ENCODE measurements at places on chromosomes 3 and 15. TPM values are rescaled to one million over a fixed set of nuclear protein-coding genes. Genes with fewer than 3 reads are reported as not detected.

The BBX gene
- 11.6 TPM for polyA plus RNA-seq

The LMLN gene
- 1.5 TPM for polyA plus RNA-seq

The WNT7A gene
- polyA plus RNA-seq, result 1.4 TPM

The FETUB gene
- not detected for polyA plus RNA-seq

The RBM5 gene
- polyA plus RNA-seq, result 17.3 TPM

The SH2D7 gene
- not detected for polyA plus RNA-seq

The ZDHHC23 gene
- 1.9 TPM for polyA plus RNA-seq

The RPL35A gene
- polyA plus RNA-seq, result 1,779 TPM

The CCDC191 gene
- 2.5 TPM for polyA plus RNA-seq

The CILP gene
- polyA plus RNA-seq, result not detected

The STRA6 gene
- polyA plus RNA-seq, result 1.1 TPM

The CD200R1 gene
- polyA plus RNA-seq, result not detected

The TMA7 gene
- polyA plus RNA-seq, result 232 TPM

The CYP11A1 gene
- 1.1 TPM for polyA plus RNA-seq

The C3orf20 gene
- not detected for polyA plus RNA-seq

The GCNT3 gene
- polyA plus RNA-seq, result not detected

The CACNA2D3 gene
- 3.7 TPM for polyA plus RNA-seq

The SLC12A1 gene
- not detected for polyA plus RNA-seq

The HACD3 gene
- polyA plus RNA-seq, result 97.9 TPM

The AADACL2 gene
- not detected for polyA plus RNA-seq

The FBXO40 gene
- polyA plus RNA-seq, result 0.17 TPM

The CCR8 gene
- polyA plus RNA-seq, result not detected

The TTLL13 gene
- not detected for polyA plus RNA-seq

The SLC15A2 gene
- 2.9 TPM for polyA plus RNA-seq

The DLEC1 gene
- polyA plus RNA-seq, result 0.19 TPM

The CFAP92 gene
- polyA plus RNA-seq, result 0.27 TPM

The AP3B2 gene
- 78.1 TPM for polyA plus RNA-seq

The KNG1 gene
- polyA plus RNA-seq, result 0.15 TPM

The H1-8 gene
- not detected for polyA plus RNA-seq

The SLC28A2 gene
- not detected for polyA plus RNA-seq

The TRH gene
- 13.8 TPM for polyA plus RNA-seq

The ITGA11 gene
- 1.2 TPM for polyA plus RNA-seq

The XPC gene
- polyA plus RNA-seq, result 18.6 TPM

The CHST13 gene
- polyA plus RNA-seq, result 0.48 TPM

The LAMB2 gene
- 84.1 TPM for polyA plus RNA-seq

The SLC2A2 gene
- polyA plus RNA-seq, result not detected

The P3H2 gene
- 1.0 TPM for polyA plus RNA-seq

The ULK4 gene
- polyA plus RNA-seq, result 1.6 TPM

The IL17RE gene
- 1.6 TPM for polyA plus RNA-seq

The ARPP21 gene
- 9.4 TPM for polyA plus RNA-seq

The PRTG gene
- polyA plus RNA-seq, result 0.14 TPM

The FBXW12 gene
- not detected for polyA plus RNA-seq

The HMG20A gene
- polyA plus RNA-seq, result 18.9 TPM

The EFL1 gene
- 17.7 TPM for polyA plus RNA-seq

The STRIT1 gene
- not detected for polyA plus RNA-seq

The KY gene
- 0.44 TPM for polyA plus RNA-seq

The QTRT2 gene
- 4.6 TPM for polyA plus RNA-seq

All from brain (organoid and tissue), 16 donors.